ENCODE measurements at places on chromosomes 13 and 19.

GRCh38 chr13:33129094-33129832 is 113.0 kb downstream of the KL start:
- DNase-seq: no peak

DNA sequence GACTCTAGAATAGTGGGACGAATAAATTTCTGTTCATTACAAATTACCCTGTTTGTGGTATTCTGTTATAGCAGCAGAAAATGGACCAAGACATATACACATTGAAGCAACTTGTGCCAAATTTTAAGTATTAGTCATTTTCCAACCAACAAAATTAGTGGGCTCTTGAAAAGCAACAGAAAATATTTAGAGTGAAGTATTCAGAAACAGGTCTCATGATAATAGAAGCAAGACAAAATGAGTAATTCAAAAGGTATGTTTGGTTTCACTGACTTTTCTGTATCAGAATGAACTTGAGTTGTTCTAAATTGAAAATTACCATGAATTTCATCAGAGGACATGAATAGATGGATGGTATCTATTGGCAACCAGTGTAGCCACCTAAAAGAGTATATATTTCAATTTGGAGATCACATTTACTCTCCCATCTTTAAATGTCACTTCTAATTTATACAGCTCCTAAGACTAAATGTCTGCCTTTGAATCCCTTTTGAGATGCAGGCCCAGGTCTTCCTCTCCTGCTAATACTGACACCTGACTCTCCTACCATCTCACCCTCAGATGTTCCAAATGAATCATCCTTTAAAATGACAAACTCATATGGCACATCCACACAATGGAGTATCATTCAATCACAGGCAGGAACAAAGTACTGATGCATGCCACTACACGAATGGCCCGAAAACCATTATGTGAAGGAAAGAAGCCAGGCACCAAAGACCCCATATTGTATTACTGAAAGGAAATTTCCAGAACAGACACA is 40.7 kb upstream of the DOCK9 start:
- no peak for DNase-seq

DNA sequence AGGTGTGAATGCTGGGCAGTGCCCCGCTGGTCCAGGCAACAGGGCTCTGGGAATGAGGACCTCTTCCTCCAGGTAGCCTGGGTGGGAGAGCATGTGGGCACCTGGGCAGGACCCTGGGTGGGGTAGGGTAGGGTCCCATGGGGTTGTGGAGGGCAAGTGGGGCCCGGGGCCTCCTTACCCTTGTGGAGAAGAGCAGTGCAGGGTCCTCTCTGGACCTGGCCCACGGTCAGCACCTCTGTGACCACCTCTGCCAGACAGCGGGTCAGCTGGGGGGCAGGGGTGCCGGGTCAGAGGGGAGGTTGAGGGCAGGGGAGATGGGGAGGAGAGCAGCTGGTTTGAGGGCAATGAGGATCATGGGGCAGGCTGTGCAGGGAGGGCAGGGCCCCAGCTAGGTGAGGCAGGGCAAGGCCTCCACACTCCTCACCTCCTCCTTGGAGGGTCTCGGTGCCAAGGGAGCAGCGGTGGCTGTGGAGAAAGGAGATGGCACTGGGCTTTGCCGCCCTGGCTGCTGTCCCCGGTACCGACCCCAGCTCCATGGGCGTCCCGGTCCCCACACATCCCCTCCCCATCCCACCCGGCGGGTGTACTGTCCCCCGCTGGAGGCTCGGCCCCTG is 491 bp downstream of the CCER2 start:
- DNase-seq: no peak

- DNase-seq: no peak
These were observed 69.1 kb upstream of the WASF3 start for GRCh38 chr13:26488236-26489003.
